ENCODE measurements at places on chromosomes 5 and 9.
A peak's percentile ranks its signal among the peaks of the same experiment; 100 is the strongest.

DNA sequence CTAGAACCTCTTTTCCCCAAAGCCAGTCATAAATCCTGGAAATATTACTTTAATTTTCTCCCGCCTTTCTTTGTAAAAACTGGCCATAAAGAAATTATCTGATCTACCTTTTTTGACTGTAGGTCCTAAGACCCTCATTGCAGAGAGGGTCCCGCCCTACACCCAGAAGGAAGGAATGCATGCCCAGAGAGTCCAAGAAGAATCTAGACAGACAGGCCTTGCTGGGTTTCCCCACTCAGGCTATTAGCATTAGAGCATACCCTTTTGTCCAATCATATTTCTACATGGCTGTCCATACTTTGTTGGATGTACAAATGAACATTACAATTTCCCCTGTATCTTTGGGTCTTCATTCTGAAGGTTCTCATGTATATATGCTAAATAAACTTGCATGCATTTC, 1.9 kb upstream of the ATG10 start:
- H3K36me3 ChIP-seq, result no peaks in the 10 kb centered on the region
- H3K27me3 ChIP-seq, result no peaks in the 10 kb centered on the region
- H3K4me3 ChIP-seq, result no peak overlapping the region
- H3K27ac ChIP-seq, result no peak overlapping the region

GRCh38 chr5:56244627-56245026, 11.5 kb upstream of the ANKRD55 start:
- no peaks in the 10 kb centered on the region for H3K27me3 ChIP-seq
- H3K36me3 ChIP-seq, result no peaks in the 10 kb centered on the region
- DNase-seq, result no peak
- H3K27ac ChIP-seq, result no peak overlapping the region
- no peak overlapping the region for H3K4me3 ChIP-seq
- H3K4me1 ChIP-seq, result no peaks in the 10 kb centered on the region

- no peaks in the 10 kb centered on the region for H3K27me3 ChIP-seq
- H3K27ac ChIP-seq, result peak overlapping the region; percentile 62
- H3K4me3 ChIP-seq, result no peak overlapping the region
- peaks cover 2% of the 10 kb centered on the region for H3K4me1 ChIP-seq
- H3K36me3 ChIP-seq, result peaks cover 2% of the 10 kb centered on the region
- peak; percentile 42 for DNase-seq
Observed at GRCh38 chr5:80204808-80205614, 50.8 kb downstream of the SERINC5 start.

- no peaks in the 10 kb centered on the region for H3K36me3 ChIP-seq
- H3K27ac ChIP-seq, result no peak overlapping the region
- H3K4me3 ChIP-seq, result no peak overlapping the region
- DNase-seq, result no peak
- no peaks in the 10 kb centered on the region for H3K27me3 ChIP-seq
Observed at GRCh38 chr5:112116371-112116770, 302.7 kb downstream of the EPB41L4A start.

DNA sequence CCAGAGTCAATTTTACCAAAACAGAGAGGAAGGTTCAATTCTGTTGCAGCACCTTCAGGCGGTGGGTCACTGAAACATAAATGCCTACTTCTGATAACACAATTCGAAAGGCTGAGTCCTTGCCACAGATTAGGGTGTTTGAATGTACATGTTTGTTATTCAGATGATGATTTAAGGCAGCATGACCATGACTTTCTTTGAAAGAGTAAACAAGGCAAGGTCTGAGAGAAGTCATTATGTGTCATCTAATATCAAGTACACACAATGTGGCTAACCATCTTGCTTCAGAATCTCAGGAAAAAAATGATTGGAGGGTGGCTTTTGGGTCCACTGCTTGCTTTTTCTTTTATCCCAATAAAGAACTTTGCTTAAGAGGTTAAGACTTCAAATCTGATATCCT, 457.5 kb downstream of the TAF11L14 start:
- no peak overlapping the region for H3K27ac ChIP-seq
- H3K27me3 ChIP-seq, result no peaks in the 10 kb centered on the region
- no peaks in the 10 kb centered on the region for H3K4me1 ChIP-seq
- H3K36me3 ChIP-seq, result no peaks in the 10 kb centered on the region

DNA sequence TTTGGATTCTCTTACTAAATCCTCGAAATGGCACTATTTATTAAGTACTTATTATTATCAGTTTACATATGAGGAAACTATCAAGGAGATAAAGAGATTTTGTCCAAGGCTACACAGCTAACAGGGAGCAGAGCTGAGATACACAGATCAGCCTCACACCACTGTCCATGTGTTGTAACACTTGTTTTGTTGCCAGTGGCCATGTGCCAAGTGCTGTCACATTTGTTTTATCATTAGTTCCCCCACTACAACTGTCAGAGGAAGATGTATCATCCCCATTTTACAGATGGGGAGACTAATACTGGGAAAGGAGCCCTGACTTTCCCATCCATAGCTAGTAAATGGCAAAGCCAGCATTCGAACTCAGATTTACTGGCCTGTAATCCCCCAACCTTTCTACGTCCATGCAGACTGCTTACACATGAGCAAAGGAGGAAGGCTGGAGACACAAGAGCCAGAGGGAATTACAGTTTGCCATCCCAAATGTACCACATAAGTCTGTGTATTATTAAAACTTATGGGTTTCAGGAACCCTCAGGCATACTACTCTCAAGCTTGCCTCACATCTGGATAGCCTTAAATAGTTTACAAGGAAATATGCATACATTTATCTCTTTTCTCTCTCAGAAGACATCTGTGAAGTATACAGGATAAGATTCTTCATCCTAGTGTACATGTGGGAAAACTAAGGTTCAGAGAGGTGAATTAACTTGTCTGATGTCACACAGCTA, 25.1 kb downstream of the PAPPA start:
- H3K4me3 ChIP-seq, result no peak overlapping the region
- H3K27me3 ChIP-seq, result no peaks in the 10 kb centered on the region
- no peak for DNase-seq

DNA sequence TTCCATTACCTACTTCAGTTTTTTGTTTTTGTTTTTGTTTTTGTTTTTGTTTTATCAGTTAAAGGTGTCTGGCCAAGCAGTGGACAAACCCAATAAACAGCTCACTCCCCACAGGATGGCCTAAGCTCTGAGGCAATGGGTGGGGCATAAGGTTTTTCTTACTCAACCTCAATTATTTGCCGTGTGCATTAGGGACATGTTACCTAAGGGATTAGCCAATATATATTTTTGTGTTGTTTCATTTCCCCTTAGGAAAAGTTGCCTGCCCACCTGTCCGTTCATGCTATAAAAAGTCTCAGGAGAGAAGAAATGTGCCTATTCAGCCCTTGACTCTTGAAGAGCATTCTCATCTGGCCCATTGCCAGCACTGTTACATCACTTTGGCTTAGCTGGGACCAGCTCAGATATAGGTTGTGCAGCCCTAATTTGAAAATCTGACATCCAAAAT, 7.3 kb downstream of the SH3RF2 start:
- no peaks in the 10 kb centered on the region for H3K27me3 ChIP-seq
- H3K27ac ChIP-seq, result peak overlapping the region; percentile 65

DNA sequence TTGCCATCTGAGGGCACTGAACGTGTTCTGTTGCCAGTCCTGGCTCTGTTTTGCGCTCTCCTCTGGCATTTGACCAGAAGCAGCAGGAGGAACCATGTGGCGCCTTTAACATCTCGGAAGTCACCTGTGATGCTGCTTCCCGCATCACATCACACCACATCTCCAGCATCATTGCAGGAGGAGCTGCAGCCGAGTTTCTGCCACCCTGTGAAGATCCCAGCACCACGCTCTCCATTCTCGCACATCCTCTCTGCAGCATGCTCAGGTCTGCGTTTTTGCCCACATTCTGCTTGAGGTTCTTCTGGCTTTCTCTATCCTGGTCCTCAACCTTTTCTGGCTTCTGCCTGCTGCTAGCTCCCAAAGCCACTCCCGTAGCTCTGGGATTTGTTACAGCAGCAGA, 11.0 kb upstream of the IRX4 start:
- no peaks in the 10 kb centered on the region for H3K4me1 ChIP-seq
- no peak for DNase-seq
- no peak overlapping the region for H3K4me3 ChIP-seq
- no peaks in the 10 kb centered on the region for H3K27me3 ChIP-seq
- H3K27ac ChIP-seq, result no peak overlapping the region
- H3K36me3 ChIP-seq, result no peaks in the 10 kb centered on the region

DNA sequence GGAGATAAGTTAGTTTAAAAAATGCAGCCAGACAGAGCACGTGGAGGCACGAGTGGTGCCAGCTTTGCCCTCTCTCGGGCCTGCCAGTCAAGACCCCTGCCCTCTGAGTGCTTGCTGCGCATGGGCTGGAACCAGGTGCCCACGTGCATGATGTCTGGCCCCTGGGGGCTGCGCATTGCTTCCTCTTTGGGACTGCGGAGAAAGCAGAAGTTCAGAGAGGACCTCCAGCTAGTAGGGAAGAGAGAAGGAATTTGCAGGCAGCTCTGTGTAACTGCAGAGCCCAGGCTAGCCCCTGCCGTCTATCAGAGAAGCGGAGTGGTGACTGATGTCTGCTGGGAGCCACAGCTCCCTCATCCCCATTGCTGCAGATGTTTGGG, 9.7 kb upstream of the RNU6ATAC start:
- no peak for DNase-seq
- H3K36me3 ChIP-seq, result no peaks in the 10 kb centered on the region
- H3K4me1 ChIP-seq, result peaks cover 2% of the 10 kb centered on the region

GRCh38 chr5:98535901-98536300, 237.6 kb upstream of the RGMB start:
- H3K36me3 ChIP-seq, result no peaks in the 10 kb centered on the region
- H3K4me1 ChIP-seq, result no peaks in the 10 kb centered on the region
- DNase-seq, result no peak

DNA sequence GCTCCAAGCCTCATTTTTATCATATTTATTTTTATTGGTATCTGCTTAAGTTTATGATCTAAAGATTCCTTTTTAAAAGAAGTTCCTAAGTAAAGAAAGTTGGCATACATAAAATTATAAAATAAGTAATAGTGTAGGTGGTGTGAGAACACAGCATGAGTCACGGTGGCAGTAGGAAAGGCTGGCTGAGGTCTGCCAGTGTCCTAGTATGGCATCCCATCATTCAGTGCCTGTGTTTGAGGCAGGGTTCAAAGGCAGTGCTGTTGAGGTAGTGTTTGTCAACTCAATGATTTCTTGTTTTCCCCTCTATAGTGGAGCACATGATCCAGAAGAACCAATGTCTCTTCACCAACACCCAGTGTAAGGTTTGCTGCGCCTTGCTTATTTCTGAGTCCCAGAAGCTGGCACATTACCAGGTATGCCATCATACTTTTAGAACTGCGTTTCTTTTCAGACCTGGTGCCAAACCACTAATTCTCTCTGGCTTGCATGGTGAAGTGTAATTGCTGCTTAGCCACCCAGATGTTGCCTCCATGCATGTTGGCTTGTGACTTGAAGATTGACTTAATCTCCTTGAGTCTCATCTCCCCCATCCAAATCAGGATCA, 18.4 kb downstream of the ZNF346 start:
- H3K36me3 ChIP-seq, result peaks cover 28% of the 10 kb centered on the region
- peaks cover 20% of the 10 kb centered on the region for H3K4me1 ChIP-seq
- no peak overlapping the region for H3K27ac ChIP-seq
- no peak overlapping the region for H3K4me3 ChIP-seq

DNA sequence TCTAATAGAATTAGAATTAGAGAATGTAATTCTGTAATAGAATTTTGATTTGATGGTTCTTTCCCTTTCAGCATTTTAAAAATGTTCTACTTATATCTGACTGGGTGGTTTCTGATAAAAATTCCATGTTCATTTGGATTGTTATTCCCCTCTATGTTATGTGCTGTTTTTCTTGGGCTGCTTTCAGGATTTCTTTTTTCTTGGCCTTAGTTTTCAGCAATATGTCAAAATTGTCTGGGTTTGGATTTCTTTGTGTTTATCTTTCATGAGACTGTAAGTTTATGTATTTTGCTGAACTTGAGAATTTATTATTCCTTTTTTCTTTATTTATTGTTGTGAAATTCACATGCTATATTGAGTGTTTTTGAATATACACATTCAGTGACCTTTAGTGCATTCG, 189.1 kb downstream of the RANBP17 start:
- no peak overlapping the region for H3K27ac ChIP-seq
- H3K4me3 ChIP-seq, result no peak overlapping the region
- H3K36me3 ChIP-seq, result no peaks in the 10 kb centered on the region
- no peak for DNase-seq
- H3K27me3 ChIP-seq, result no peaks in the 10 kb centered on the region

GRCh38 chr9:91100878-91101450, 260.8 kb downstream of the AUH start:
- no peak overlapping the region for H3K4me3 ChIP-seq
- no peak for DNase-seq
- H3K4me1 ChIP-seq, result peaks cover 14% of the 10 kb centered on the region
- no peak overlapping the region for H3K27ac ChIP-seq
- H3K27me3 ChIP-seq, result no peaks in the 10 kb centered on the region
- H3K36me3 ChIP-seq, result no peaks in the 10 kb centered on the region

GRCh38 chr9:129629251-129629820, 3.4 kb downstream of the NTMT1 start:
- no peak overlapping the region for H3K4me3 ChIP-seq
- H3K27me3 ChIP-seq, result no peaks in the 10 kb centered on the region
- no peak for DNase-seq
- H3K27ac ChIP-seq, result no peak overlapping the region
- peaks cover 5% of the 10 kb centered on the region for H3K4me1 ChIP-seq
- peaks cover 8% of the 10 kb centered on the region for H3K36me3 ChIP-seq

- H3K27me3 ChIP-seq, result no peaks in the 10 kb centered on the region
- peak overlapping the region; percentile 35 for H3K27ac ChIP-seq
- peaks cover 21% of the 10 kb centered on the region for H3K4me1 ChIP-seq
- DNase-seq, result no peak
- H3K4me3 ChIP-seq, result no peak overlapping the region
- H3K36me3 ChIP-seq, result peaks cover 74% of the 10 kb centered on the region
Observed at GRCh38 chr5:151066920-151067319, 13.9 kb downstream of the TNIP1 start.

GRCh38 chr9:34892886-34893285, 65.2 kb upstream of the PHF24 start:
- peaks cover 6% of the 10 kb centered on the region for H3K27me3 ChIP-seq
- DNase-seq, result no peak
- no peak overlapping the region for H3K27ac ChIP-seq
- no peaks in the 10 kb centered on the region for H3K4me1 ChIP-seq
- no peaks in the 10 kb centered on the region for H3K36me3 ChIP-seq

- no peak overlapping the region for H3K4me3 ChIP-seq
- H3K36me3 ChIP-seq, result no peaks in the 10 kb centered on the region
- no peaks in the 10 kb centered on the region for H3K4me1 ChIP-seq
- no peaks in the 10 kb centered on the region for H3K27me3 ChIP-seq
- DNase-seq, result no peak
Observed at GRCh38 chr5:2109566-2109965, 226.8 kb upstream of the IRX4 start.

DNA sequence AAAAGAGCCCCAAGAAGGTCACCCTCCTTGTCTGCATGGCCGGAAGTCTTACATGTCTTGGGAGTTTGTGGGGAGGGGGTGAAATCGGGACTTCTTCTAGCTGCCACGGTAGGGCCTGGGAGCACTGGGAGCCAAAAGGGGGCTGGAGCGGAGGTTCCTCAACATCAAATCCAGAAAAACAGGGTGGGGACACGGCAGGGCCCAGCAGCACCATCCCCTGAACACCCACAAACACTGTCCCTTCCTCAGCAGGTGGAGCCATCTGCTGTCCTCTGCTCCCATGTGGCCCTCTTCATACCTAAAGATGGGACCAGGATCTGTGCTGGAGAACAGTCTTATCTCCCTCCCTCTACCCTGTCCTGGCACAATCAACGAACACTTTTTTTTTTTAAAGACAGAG, 2.7 kb downstream of the TERT start:
- H3K27ac ChIP-seq, result peak overlapping the region; percentile 66
- H3K36me3 ChIP-seq, result peaks cover 8% of the 10 kb centered on the region
- no peak for DNase-seq
- no peak overlapping the region for H3K4me3 ChIP-seq
